ENCODE measurements at places on chromosomes 4 and X.

DNA sequence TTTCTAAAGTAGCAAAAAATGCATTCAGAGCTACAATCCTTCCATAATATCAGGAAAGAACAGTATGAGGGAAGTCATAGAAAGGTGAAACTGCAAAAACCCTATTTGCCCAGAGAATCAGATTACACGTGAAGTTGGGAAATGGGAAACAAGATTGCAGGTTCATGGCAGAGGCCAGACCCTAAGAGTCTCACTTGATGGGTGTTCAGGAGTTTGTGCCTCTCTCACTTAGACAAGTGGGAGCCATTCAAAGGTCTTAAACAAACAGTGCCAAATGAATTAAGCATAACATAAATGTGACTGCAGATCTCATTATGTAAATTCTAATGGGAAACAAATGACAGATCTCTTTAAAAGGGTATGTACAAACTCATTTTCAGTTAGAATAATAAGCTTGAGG lies 91.6 kb downstream of the ARAP2 start:
- no peak for DNase-seq

DNA sequence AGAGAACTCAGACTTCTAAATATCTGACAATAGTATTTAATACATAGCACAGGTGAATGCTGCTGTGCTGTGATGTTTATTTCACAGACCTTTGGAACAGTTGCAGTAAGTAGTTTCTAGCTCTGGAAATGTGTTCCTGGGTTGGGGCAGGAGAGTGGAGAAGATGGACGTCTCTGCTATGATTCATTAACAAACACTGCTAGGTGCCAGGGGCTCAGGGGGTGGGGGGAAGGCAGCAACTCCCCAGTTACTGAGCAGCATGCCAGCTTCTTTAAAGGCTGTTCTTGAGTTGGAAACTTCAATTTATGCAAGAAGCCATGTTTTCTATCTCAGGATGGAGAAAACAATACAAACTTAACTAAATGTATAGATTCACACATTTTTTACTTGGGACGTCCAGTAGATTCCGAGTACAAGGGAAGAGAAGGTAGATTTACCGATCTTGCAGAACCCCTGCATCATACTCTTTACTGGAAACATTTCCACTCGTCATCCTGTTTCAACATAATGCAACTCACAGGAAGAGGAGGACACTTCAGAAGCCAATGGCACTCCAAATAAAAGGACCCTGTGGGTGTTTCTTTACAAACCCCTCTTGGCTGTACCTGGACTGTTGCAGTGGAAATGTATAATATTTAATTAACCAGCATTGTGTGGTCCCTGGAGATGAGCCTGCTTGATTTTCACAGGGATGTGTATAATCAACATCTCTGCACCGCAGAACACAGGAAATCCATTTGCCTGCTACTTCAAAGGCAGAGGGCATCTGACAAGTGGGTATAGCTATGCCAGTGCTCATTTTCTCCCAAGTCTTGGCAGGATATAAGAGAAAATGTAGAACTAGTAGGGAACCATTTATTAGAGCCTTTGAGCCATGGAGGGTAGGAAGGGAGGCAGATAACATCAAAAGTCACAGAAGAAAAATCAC lies 171.4 kb downstream of the SH3KBP1 start:
- no peak for DNase-seq

DNA sequence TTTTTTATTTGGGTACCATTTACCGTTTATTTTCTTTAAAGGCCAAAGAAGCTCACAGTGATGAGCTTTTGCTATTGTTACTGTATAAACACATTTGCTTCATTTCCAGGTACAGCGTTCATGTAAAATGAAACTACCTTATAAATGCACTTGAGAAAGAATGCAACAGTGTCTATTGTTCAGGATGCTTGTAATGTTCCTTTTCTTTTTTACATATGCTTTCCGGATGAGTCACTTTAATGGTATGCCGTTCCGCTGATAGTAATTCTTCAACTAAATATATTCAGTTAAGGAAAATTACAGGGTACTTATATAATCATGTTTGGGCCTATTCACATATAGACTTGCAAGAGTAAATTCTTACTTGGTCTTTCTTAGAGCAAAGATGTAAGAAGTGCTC lies 354.9 kb downstream of the RPA4 start:
- no peak for DNase-seq

- no peak for DNase-seq
These were observed 15.0 kb upstream of the MANBA start for GRCh38 chr4:102775805-102776204.

GRCh38 chrX:64206556-64207162 lies 1.2 kb upstream of the AMER1 start:
- DNase-seq: no peak

Data from right kidney (tissue), 9 donors.